PC-3 (cell line): ENCODE measurements at places on chromosomes 1 and 21. TPM values are rescaled to one million over a fixed set of nuclear protein-coding genes. Genes with fewer than 3 reads are reported as not detected.
A peak's percentile ranks its signal among the peaks of the same experiment; 100 is the strongest.

DNA sequence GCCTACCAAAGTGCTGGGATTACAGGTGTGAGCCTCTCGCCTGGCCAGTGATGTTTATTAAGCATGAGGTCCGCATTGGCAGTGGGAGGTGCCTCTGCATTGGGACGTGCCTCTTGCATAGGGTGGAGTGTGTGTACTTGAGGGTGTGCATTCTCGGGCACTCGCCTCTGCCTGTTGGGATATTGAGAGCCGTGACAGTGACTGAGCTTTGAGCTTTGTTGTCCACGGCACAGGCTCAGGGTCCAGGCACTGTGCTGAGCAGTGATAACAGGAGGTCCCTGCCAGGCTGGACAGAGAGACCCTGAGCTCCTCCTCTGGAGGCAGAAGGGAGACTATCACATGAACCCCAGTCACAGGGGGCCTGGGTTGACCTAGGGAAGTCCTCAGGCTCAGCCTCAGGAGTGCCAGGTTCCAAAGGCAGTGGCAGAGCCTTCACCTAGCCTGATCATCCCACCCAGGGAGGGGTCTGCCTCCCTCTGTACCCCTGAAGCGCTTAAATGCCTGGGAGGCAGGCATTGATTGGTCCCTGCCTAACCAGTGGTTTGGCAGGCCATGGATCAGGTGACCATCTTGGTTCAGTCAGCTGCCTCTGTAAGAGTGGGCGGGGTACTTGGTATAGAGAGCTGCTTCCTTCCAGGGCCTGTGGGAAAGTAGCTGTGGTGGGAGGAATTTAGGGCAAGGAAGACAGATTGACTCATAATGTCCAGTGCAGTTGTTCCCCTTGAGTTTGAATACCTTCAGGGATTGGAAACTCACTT is 213.8 kb upstream of the TMEM51 start:
- H3K27me3 ChIP-seq, result no peaks in the 10 kb centered on the region
- no peaks in the 10 kb centered on the region for H3K4me1 ChIP-seq

DNA sequence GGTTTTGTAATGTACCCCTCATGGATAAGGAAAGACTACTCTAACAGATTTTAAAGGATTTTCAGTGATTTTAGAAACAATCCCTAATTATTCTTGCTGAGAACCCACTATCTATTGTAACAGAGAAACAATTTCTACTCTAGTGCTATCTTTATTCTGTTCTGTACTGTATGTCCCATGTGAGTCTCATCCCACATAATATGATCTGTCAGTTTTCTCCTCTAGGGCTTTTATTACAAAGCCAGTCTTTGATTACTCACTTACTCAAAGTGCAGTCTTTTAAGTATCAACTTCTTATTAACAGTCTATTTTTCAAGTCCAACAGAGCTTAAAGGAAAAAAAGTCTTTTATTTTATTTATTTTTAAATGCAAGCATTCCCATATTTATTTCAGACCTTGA is 54.8 kb downstream of the CTH start:
- H3K36me3 ChIP-seq, result no peaks in the 10 kb centered on the region
- H3K4me1 ChIP-seq, result no peaks in the 10 kb centered on the region
- no peak overlapping the region for H3K4me3 ChIP-seq
- no peak overlapping the region for H3K27ac ChIP-seq

- no peak overlapping the region for H3K4me3 ChIP-seq
- no peaks in the 10 kb centered on the region for H3K27me3 ChIP-seq
- DNase-seq, result no peak
Observed at GRCh38 chr1:118931876-118932275, 56.3 kb downstream of the TBX15 start.

DNA sequence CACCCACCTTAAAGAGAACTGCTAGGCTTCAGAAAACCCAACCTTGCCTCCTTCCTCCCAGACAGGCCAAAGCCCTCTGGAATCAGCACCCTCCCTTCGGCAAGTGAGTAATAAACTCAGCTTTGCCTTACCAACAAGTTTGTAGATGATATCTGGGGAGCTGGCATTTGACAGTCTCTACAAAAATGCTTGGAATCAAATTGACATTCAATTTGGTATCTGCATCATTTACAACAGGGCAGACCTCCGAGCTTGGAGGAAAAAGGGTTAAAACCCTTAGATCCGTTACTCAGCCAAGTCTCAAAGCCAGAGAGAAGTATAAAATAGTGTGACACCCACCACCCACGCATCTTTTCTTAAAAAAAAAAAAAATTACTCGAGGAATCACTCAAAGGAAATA is 149.3 kb upstream of the EDN2 start:
- no peak overlapping the region for H3K27ac ChIP-seq
- H3K4me3 ChIP-seq, result no peak overlapping the region
- DNase-seq, result no peak

GRCh38 chr21:37063433-37063832 is 9.4 kb downstream of the PIGP start:
- peaks cover 9% of the 10 kb centered on the region; the same call in 1 of the 2 replicates for H3K36me3 ChIP-seq
- no peak overlapping the region for H3K27ac ChIP-seq
- DNase-seq, result no peak
- no peak overlapping the region for H3K4me3 ChIP-seq
- peaks cover 16% of the 10 kb centered on the region for H3K4me1 ChIP-seq
- no peaks in the 10 kb centered on the region for H3K27me3 ChIP-seq

Gene ADAM30
- total RNA-seq, result not detected in 2 replicates

GRCh38 chr1:66452162-66452561 is 81.8 kb upstream of the SGIP1 start:
- no peak overlapping the region for H3K4me3 ChIP-seq
- DNase-seq, result peak; percentile 44
- H3K4me1 ChIP-seq, result no peaks in the 10 kb centered on the region
- no peak overlapping the region for H3K27ac ChIP-seq
- no peaks in the 10 kb centered on the region for H3K27me3 ChIP-seq

DNA sequence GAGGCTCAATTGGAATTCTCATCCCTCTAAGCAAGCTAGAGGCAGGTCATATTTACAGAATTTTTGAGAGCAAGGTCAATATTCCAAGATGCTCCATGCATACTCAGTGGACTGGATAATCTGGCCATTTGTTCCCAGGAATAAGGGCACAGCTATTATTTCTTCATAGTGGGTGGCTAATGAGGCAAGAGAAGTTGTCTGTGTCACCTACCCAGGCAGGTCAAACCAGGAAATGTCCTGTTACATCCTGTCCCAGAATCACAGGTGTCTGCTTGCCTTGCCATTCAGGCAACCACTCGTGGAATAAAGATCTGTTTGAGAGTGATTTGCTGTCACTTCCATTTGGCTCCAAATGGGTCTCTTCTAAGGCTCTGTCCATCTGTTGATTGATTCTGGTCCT is 85.2 kb upstream of the ZP4 start:
- H3K4me3 ChIP-seq, result no peak overlapping the region
- H3K27me3 ChIP-seq, result no peaks in the 10 kb centered on the region
- no peaks in the 10 kb centered on the region for H3K4me1 ChIP-seq
- no peak for DNase-seq
- no peaks in the 10 kb centered on the region for H3K36me3 ChIP-seq

GRCh38 chr1:219075121-219075879 is 98.4 kb upstream of the LYPLAL1 start:
- H3K27me3 ChIP-seq, result no peaks in the 10 kb centered on the region
- no peak for DNase-seq
- H3K4me3 ChIP-seq, result no peak overlapping the region
- H3K36me3 ChIP-seq, result no peaks in the 10 kb centered on the region
- H3K4me1 ChIP-seq, result no peaks in the 10 kb centered on the region

- H3K36me3 ChIP-seq, result no peaks in the 10 kb centered on the region
- no peak for DNase-seq
- H3K27ac ChIP-seq, result no peak overlapping the region
- H3K4me3 ChIP-seq, result no peak overlapping the region
- H3K27me3 ChIP-seq, result no peaks in the 10 kb centered on the region
- H3K4me1 ChIP-seq, result no peaks in the 10 kb centered on the region
Observed at GRCh38 chr21:40706806-40707655, 139.9 kb downstream of the DSCAM start.
